ENCODE measurements at places on chromosomes 13 and 19. TPM values are rescaled to one million over a fixed set of nuclear protein-coding genes. Genes with fewer than 3 reads are reported as not detected.

Gene RFPL4A
- total RNA-seq: not detected

Gene SLC46A3
- total RNA-seq: 6.5 TPM

Gene SULT2A1
- not detected for total RNA-seq

Gene ZNF582
- 4.8 TPM for total RNA-seq

Gene NDFIP2
- total RNA-seq: 19.2 TPM

Gene EDDM13
- not detected for total RNA-seq

Gene PRTN3
- total RNA-seq: not detected

Gene HSD11B1L
- total RNA-seq: 15.5 TPM

Gene CALR3
- not detected for total RNA-seq

Gene NUDT19
- 6.6 TPM for total RNA-seq

Gene CEACAM3
- total RNA-seq: not detected

Gene ACTMAP
- total RNA-seq: 3.7 TPM

Gene DCUN1D2
- 21.0 TPM for total RNA-seq

Gene DKKL1
- not detected for total RNA-seq

Gene NALCN
- total RNA-seq: 6.0 TPM

Gene CLIP3
- 25.8 TPM for total RNA-seq

Gene KLK5
- not detected for total RNA-seq

Gene NKPD1
- not detected for total RNA-seq

All from tibial nerve (tissue), 4 donors.